Activated CD4-positive, alpha-beta T cell treated with anti-CD3 and anti-CD28 coated beads for 24 hours (primary cell): ENCODE measurements at places on chromosomes 16 and 17.

GRCh38 chr17:72357764-72358365, 237.0 kb downstream of the SOX9 start:
- no peak for DNase-seq

GRCh38 chr17:27502526-27503324, 46.5 kb downstream of the KSR1 start:
- DNase-seq: no peak

DNA sequence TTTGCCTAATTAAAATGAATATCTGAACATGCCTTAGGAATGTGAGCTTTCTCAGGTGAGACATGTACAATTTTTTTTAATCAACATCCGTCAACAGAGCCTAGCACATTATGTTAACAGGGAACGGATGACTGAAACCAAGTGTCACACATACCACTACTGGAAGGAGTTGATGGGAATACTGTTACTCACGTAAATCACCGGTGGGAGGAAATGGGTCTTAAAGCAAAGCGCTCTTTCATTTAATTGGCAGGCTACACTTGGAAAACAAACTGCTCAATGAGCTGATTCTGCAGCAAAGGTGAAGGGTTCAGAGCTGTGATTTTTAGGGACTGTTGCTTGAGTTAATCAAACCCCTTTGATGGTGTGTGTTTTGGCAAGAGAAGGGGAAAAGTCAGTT, 4.8 kb downstream of the CPPED1 start:
- DNase-seq: no peak

GRCh38 chr16:85612801-85613603, at the start of gene GSE1:
GSE1 (plus strand) TSS chr16:85613322; CDS start chr16:85613392, 70 bp downstream.
- DNase-seq: peak; percentile 26

- DNase-seq: no peak
These were observed 25.4 kb downstream of the TMEM114 start for GRCh38 chr16:8564934-8565345.

DNA sequence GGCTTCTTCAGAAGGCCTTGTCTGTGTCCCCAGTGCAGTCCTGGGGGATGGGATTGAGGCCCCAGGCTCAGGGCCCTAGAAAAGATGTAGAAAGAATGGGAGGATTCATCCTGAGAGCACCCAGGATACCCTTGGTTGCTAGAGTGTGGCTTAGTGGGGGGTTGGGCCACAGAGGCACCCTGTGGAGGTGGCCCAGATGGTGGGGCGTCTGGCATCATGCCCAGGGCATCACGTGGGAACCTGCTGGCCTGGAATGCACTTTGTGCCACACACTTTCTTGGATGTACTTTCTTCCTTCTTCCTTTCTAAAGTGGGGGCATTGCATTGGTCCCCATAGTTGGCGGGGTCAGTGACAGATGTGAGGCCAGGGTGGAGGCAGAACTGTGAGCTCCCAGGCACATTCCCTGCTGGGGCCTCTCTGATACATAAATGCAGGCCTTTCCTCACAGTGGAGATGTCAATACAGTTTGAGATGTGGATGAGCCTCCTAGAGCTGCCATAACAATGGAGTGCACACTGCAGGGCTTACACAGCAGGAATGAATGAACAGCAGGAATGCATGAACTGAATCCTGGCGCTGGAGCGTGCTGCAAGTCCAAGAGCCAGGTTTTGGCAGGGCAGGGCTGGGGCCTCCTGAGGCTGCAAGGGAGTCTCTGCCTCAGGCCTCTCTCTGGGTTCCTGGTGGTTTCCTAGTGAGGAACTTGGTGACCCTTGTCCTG, 43.3 kb downstream of the MGAT5B start:
- no peak for DNase-seq

DNA sequence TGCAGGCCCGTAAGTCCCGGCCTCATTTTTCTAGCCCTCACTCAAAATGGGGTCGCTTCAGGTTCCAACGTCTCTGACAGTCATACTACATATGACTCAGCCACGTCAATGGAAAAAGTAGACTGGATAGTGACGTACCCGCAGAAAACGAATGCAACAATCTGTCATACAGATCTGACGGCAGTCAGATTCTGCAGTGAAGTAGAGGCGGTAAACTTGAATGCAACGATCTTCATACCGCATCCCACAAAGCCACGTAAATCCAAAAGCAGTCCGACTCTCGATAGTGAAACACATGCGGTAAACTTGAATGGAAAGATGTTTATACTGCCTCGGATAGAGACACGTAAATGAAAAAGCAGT, 38.4 kb upstream of the ARL4D start:
- peak; percentile 57 for DNase-seq

- no peak for DNase-seq
These were observed 1.2 kb upstream of the YPEL2 start for GRCh38 chr17:59330053-59330942.

DNA sequence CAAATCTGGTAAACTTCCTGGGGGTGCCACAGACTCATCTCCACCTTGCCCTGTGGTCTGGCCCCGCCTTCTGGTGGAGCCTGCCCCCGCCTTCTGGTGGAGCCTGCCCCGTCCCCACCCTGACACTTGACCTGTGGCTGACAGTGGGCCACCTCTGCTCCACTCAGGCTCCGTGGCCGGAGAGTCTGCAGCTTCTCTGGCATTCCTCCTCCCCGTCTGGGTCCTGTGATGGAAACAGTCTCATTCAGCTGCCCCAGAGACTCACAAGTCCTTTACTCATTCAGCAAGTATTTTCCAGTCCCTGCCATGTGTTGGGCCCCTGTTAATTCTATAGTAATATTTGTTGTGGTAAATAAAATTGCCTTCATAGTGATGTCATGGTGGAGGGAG, 21.0 kb upstream of the G6PC1 start:
- DNase-seq: no peak

GRCh38 chr16:17305694-17306093, 165.1 kb downstream of the XYLT1 start:
- peak; percentile 33 for DNase-seq

DNA sequence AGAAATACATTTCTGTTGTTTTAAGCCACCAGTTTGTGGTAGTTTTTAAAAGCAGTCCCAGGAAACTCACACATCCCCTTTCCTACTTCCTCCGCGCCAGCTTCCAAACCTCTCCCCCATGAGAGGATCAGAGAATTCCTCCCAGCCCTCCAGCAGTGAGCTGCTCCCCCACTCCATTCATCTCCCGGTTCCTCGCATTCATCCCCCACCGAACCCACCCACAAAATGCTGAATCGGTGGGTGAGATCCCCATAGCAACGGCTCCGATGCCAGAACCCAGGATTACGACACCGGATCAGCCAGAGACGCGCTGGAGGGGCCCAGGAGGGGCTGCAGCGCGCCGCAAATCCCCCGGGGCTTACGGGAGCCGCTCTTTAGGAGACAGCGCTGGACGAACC, 251.4 kb upstream of the RPL38 start:
- DNase-seq: no peak

GRCh38 chr16:2813771-2814221, 3.2 kb upstream of the PRSS21 start:
- no peak for DNase-seq

DNA sequence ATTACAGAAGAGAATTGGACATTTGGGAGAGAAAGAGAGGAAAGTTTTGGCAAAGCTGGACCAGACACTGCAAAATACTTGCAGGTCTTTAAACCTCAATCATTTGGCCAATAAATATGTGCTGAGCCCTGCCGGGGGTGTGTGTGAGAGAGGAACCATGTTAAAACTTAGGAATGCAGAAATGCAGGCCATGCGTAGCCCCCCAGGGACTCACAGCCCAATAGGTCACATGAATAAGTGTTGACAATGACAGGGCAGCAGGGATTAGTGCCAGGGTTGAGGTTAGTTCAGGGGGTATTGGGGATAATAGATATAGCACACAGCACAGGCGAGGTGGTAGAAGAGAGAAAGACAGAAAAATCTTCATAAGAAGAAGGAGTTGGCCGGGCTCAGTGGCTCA, 113.3 kb upstream of the ADAMTS18 start:
- DNase-seq: no peak

DNA sequence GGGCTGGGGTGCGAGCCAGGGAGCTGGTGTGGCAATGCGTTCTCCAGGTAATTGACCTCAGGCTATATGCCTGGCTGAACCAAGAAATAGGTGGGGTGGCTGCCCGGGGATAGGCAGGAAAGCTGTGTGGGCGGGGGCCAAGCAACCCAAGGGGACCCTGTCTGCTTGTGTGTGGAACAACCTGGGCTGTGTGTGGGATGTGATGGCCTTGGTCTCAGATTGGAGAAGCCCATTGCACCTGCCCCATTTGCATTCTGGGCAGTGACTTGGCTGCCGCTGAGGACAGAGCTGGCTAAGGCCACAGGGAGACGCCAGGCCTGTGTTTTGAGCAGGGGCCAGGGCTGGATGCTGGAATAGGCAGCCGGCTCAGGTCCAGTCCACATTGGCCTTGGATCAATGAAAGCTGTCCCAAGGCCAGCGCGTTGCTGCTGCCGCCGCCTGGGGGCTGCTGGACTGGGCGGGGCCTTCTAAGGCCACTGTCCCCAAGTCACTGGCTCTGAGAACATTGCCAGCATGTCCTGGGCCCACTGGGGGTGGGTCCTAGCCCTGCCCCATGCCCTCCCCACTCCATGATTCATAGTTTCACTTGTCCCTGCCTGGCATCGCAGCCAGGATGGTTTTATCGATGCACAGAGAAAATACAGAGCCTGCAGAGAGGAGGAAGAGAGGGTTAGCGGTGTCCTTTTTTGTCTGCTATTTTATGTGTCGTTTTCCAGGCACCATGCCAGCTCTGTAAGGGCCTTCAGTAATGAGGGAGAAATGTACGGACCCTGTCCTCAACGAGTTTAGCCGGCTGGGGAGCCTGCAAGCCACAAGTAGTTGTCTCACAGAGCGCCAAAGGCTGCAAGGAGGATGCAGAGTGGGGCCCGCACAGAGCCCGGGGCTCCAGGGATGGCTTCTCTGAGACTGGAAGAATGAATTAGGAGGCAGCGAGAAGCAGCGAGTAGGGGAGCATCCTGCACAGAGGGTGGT, 43.9 kb downstream of the NKD1 start:
- no peak for DNase-seq
